Bone marrow (tissue), 2 donors: ENCODE measurements at places on chromosomes 13 and 19.

GRCh38 chr19:19098703-19099632, 35.2 kb downstream of the SLC25A42 start:
- no peak for DNase-seq

DNA sequence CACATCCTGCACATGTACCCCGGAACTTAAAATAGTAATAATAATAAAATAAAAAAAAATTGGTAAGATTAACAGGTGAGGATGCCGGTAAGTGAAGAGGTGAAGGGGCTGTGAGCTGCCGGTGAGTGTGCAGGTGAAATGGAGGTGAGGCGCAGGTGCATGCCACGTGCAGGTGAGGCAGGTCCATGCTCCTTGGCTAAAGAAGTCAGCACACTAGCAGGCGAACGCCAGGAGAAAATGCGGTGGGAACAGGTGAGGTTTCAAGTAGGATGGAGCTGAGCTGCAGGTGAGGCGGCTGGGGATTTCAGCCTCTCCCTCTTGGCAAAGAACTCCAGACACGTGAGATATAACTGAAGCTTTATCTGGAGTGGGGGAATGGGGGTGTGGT, 7.5 kb upstream of the TNFSF14 start:
- no peak for DNase-seq

DNA sequence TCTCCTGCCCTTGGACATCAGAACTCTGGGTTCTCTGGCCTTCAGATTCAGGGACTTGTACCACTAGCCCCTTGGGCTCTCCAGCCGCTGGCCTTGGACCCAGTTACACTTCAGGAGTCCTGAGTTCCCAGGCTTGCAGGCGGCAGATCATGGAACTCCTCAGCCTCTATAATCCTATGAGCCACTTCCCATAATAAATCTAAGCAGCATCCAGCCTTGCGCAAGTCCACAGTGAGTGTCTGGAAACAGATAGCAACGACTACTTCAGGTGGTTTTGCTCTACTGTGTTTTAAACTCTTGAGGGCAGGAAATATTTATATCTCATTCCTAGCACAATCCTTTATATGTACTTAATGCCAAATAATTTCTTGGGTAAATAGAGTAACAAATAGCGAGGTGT, 92.3 kb downstream of the COL4A1 start:
- DNase-seq = no peak

GRCh38 chr13:94327318-94327717, 152.2 kb downstream of the DCT start:
- DNase-seq = no peak

- DNase-seq = no peak
Observed at GRCh38 chr13:26839682-26840081, 79.1 kb upstream of the GPR12 start.

DNA sequence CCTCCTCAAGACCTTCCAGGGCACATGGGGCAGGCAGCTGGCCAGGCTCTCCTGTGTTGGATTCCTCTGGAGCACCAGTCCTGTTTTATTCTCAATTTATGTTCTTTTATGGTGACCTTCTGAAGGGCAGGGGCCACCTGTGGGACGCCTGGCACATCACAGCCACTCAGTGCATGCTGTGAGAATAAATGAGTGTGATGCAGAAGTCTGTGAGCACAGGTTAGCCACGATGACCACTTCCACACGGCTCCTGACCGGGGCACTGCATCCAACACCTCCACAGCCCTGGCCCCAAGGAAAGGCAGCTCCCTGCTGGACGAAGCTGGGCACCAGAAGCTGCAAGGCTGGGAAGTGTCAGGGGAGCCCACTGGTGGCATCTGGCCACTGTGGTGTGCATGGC, 122.8 kb downstream of the CRYL1 start:
- no peak for DNase-seq

- DNase-seq = no peak
Observed at GRCh38 chr13:50457415-50458393, 385.8 kb downstream of the DLEU7 start.

- no peak for DNase-seq
Observed at GRCh38 chr19:13428352-13428751, 77.9 kb downstream of the CACNA1A start.

DNA sequence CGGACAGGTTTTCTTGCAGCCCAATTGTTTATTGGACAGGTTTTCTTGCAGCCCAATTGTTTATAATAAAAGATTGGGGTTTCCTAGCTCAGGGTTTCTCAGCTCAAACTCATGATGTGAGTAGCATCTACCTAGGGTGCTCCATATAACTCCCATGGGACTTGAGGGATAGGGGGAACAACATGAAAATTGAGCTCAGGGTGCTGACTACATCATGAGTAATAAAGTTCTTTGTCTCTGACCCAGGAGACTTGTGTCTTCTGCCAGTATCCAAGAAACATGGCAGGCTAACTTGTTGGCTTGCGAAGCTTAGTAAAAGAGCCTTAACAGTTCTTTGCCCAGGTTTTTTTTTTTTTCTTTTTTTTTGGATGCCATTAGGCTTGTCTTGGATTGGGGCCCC, 59.2 kb upstream of the MYCBP2 start:
- DNase-seq = no peak

DNA sequence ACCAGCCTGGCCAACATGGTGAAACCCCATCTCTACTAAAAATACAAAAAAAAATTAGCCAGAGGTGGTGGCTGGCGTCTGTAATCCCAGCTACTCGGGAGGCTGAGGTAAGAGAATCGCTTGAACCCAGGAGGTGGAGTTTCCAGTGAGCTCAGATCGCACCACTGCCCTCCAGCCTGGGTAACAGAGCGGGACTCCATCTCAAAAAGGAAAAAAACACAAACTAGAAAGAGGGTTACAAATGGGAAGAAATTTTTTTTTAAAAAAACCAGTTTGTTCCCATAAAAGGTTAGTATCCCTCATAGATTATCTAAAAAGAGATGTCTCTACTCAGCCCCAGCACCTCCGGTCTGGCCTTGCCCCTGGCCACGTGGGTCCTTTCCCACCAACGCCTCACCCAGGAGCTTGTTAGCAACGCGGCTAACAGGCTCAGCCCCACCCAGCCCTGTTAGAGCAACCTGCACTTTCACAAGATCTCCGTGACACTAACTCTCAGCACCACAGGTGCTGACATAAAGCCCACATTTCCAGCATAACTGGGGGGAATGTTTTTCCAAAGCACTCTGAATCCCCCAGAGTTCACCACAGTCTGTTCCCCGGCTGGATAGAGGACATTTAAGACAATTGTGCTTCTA, 4.3 kb downstream of the DMKN start:
- no peak for DNase-seq

GRCh38 chr13:29713839-29714238, 118.4 kb upstream of the SLC7A1 start:
- DNase-seq = no peak

GRCh38 chr13:24209138-24209537, 48.6 kb downstream of the SPATA13 start:
- no peak for DNase-seq

DNA sequence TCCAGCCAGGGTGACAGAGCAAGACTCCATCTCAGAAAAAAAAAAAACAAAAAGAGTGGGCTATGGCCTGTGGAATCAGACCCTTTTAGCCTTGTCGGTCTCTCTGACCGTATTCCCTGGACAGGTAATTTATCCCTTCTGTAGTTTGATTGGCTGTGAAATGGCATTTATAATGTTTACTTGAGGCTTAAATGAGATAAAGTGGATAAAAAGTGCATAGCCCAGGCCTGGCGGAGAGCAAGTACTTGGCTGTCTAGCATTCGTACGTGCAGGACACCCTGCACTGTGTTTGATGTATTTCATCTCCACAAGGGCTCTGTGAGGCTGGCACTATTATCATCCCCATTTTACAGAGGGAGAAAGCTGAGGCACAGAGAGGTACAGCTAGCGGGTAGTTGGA, 7.0 kb downstream of the NTN5 start:
- no peak for DNase-seq

GRCh38 chr19:40831502-40832430, 18.5 kb downstream of the CYP2A6 start:
- DNase-seq = no peak

DNA sequence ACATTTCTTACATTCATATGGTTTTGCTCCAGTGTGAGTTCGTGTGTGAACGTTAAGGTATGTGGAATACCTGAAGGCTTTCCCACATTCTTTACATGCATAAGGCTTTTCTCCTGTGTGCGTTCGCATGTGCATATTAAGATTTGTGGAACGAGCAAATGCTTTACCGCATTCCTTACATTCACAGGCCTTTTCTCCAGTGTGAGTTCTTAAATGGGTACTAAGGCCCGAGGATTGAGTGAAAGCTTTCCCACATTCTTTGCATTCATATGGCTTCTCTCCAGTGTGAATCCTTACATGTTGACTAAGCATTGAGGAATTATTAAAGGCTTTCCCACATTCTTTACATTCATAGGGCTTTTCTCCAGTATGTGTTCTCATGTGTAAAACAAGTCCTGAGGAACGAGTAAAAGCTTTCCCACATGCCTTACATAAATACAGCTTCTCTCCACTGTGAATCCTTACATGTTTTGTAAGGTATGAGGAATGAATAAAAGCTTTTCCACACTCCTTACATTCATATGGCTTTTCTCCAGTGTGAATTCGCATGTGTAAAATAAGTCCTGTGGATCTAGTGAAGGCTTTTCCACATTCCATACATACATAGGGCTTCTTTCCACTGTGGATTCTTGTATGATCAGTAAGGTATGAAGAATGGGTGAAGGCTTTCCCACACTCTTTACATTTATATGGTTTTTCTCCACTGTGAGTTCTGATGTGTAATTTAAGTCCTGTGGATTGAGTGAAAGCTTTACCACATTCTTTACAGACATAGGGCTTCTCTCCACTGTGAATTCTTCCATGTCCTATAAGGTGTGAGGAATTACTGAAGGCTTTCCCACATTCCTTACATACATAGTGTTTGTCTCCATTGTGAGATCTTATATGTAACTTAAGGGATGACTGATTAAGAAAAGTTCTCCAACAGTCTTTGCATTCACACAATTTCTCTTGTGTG, 10.7 kb downstream of the ZNF846 start:
- no peak for DNase-seq

GRCh38 chr19:19447536-19448237, 42.2 kb downstream of the GATAD2A start:
- DNase-seq = no peak
